ENCODE measurements at places on chromosomes 2 and 18. TPM values are rescaled to one million over a fixed set of nuclear protein-coding genes. Genes with fewer than 3 reads are reported as not detected.

- no peak for DNase-seq
Observed at GRCh38 chr2:7013471-7014160, 96.4 kb downstream of the RNF144A start.

DNA sequence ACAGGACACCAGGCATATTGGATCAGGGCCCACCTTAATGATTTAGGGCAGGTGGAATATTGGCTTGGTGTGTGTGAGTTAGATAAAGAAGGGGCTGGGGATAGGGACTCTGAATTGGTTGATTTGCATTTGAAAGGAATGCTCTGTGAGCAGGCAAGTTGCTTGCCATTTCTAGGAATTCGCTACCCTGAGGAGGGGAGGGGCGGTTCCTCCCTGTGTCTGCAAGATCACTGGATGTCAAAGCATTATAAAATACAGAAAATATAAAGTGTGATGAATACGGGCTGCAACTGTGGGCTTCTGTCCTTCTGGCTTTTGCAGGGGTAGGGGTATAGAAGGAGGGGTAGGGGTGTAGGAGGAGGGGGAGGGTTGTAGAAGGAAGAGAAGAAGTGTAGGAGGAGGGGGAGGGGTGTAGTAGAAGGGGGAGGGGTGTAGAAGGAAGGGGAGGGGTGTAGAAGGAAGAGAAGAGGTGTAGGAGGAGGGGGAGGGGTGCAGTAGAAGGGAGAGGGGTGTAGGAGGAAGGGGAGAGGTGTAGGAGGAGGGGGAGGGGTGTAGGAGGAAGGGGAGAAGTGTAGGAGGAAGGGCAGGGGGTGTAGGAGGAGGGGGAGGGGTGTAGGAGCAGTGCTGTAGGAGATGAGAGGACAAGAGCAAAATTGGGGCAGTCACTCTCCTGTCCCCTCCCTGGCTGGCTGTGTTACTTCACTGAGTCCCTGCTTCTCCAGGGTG is 238.0 kb upstream of the COPS8 start:
- no peak for DNase-seq

- DNase-seq = peak; percentile 28
Observed at GRCh38 chr2:174325373-174326160, 9.2 kb upstream of the SP9 start.

DNA sequence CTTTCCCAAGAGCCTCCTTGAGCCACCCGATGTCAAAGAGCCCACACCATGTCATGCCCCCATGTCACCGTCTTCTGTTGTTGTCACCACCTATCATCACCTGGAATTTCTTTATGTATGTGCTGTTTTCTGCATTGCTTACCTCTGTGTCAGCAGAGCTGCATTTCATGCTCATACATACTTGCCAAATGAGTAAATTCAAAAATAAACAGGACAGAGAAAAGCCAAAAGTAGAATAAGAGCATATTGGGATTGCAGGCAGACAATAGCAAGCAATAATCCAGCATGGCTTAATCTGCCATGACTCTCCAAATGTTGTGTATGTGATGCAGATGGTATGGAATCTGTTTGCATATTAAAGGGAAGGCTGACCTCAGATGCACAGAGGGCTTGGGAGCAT is 15.3 kb upstream of the RGPD4 start:
- no peak for DNase-seq

DNA sequence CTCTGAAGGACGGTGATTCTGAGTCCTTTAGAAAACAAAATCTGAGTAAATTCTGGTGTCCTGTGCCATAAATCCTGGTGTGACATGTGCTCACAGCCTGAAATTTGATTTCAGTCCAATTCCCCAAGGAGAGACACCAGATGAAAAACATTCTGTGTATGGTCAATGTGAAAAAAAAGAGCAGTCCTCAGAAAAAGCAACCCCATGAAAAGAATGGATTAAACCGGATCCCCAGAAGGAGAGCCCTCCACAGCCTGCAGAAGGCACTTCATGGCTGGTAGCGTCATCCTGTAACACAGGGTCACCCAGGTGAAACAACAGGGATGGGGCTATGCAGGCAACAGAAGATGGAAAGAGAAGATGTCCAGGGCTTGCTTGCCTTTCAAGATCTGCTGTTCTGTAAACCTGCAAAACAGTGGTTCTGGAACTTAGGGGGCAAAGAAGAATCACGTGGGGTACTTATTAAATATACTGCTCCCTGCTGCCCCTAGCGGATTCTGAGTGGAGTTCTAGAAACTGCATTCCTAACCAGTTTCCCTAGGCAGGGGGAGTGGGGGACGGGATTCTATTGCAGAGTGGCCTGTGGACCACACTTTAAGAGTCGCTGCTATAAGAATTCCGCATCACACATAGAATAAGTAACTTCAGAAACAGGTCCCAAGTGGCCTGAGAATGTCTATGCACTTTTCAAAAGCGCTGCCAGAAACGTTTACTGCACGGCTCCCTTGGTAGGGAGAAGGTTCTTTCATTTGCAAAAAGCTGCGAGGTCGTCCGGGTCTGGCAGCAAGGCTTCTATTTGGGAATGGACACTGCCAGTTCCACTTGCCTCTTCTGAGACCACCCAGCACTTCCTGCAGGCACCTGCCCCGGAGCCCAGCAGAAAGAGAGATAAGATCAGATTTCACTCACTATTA is 118.9 kb upstream of the ARL5A start:
- DNase-seq = peak; percentile 1

DNA sequence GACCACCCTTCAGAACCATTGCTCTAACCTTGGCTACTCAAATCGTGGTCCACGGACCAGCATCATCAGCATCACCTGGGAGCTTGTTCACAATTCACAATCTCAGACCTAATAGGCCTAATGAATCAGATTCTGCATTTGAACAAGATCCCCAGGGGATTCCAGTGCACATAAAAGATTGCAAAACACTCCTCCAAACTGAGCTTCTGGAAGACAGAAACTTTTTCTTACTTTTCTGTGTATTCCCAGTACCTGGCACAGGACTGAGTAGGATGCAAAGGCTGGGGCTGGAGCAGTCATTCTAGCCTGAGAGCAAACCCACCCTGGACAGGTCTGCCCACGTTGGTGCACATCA is 115.1 kb upstream of the COPS8 start:
- no peak for DNase-seq

DNA sequence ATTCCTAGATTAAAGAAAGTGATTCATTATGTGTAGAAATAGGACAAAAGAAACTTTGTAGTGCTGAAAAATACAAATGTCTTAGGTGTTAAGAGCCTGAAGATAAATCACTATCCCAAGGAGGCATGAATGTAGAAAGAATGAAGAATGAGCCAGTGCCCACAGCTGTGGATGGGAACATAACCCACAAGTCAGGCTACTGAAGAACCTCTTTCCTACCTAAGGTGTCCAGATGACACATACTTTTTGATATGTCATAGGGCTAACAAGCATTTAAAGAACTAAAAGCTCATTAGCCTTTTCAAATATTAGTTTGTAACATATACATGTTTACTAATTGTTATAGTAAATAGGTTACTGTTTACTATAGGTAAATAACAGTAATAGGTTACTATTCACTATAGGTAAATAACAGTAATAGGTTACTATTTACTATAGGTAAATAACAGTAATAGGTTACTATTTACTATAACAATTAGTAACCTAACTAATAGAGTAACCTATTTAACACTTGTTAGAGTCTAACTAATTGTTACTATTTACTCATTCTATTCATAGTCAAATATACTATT is 275.0 kb upstream of the KYNU start:
- DNase-seq = no peak

- DNase-seq = no peak
Observed at GRCh38 chr2:218984239-218985020, 554 bp downstream of the FEV start.

- peak; percentile 38 for DNase-seq
Observed at GRCh38 chr2:151795646-151796240, 32.5 kb downstream of the ARL5A start.

DNA sequence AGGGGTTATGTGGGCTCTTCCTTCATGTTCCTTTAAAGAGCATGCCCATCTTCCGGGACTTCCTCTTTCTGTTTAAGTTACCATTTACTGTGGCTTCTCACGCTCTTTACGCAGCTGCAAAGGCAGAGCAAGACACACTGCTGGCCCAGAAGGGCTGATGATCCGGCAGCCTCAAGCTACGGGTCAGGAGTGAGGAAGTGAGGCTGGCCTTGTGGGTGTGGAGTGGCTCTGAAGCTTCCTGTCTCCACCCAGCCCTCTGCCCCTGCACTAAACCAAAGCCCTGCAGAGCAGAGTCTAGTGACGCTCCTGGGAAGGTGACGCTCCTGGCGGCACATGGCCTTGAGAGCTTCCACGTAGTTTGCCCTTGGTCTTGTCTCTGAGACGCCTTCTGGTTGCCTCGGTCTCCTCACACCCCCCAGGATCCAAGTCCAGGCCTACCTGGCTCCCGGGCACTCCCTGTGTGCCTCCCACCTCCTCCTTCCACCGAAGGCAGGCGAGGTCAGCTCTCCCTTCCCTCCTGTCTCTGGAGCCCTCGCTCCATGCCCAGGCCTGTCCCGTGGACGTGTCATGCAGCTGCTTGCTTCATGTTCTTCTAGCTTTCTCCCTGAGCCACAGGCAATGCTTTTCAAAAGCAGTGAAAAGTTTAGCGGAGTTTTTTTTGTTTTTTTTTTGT is 50.3 kb downstream of the ARL4C start:
- DNase-seq = no peak

DNA sequence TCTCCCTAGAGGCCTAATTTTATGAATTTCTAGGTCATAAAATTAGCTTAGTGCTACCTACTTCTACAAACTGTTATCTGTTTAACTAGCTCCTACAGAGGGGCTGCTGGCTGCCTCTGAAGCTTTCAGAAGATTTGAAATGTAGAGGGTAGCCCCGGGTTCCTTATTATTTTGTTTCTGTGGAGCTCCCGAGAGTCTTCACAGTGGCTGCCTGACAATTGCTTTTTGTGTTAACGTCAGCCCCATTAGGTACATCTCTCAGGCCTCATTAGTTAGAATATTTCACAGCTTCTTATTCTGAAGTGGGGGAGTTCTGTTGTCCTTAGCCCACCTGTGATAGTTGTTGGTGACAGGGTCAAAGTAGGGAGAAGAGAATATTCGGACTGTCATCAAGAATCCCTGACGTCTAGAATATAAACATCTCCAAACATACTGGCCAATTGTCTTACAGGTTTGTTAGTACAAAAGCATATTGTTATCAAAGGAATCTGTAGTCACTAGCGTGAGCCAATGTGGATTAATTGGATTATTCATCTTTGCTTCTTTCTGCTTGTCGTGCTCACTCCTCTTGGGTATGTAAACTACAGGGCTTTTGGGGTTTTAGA is 77.5 kb downstream of the DIS3L2 start:
- no peak for DNase-seq

DNA sequence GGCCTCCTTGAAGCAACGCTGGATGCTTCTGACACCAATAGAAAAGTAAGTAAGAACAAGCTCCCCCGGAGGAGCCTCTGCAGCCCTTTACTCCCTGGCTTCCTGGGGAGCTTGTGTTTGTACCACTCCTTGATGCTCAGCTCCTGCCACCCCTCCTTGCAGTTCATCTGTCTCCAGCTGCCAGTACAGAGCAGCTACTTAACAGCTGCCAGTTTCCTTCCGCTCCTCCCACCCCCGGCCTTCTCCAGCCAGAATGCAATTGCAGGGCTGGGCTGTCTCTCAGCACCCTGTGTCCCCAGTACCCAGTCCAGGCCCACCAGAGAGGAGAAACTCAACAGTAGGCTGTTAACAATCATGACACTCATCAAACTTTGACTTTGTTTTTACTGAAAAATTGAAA is 109.4 kb downstream of the AOX1 start:
- DNase-seq = no peak

- peak; percentile 96 for DNase-seq
Observed at GRCh38 chr18:40868110-40868858, 1086.8 kb upstream of the PIK3C3 start.

DNA sequence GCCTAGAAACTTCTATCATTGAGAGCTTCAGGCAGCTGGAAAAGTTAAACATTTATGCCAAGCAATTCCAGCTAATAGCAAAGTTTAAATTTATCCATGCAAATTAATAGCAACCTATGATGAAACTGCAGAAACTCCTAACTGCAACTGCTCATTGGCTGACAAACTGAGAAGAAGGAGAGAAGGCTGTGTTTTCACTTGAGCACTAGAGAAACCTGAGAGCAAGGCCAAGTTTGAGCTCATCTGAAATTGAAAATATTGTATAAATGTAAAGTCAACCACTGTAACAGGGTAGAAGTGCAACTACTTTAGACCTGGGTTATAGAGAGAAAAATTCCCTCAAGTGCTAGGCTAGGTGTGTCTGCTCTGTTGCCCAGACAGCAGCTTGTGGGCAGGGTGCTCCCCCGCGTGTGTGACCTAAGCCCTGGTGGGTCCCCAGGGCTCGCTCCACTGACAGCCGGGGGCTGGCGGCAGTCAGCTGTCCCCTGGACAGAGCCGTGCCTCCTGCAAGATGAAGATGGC is 50.2 kb downstream of the CABYR start:
- DNase-seq = peak; percentile 70

Gene RNF125
- 0.09 TPM for polyA plus RNA-seq

Gene LYG2
- not detected for polyA plus RNA-seq

Gene ZAP70
- 0.09 TPM for polyA plus RNA-seq

Gene PSMA8
- not detected for polyA plus RNA-seq

Gene NEU2
- not detected for polyA plus RNA-seq

Gene CTDP1
- 13.4 TPM for polyA plus RNA-seq

Gene GALNT3
- polyA plus RNA-seq = 0.76 TPM

All from IMR-90 (cell line).